HCT116 (cell line): ENCODE measurements at places on chromosomes 12 and 14. TPM values are rescaled to one million over a fixed set of nuclear protein-coding genes. Genes with fewer than 3 reads are reported as not detected.

Gene CPNE6
- total RNA-seq: not detected

Gene KRT6C
- not detected for total RNA-seq

DNA sequence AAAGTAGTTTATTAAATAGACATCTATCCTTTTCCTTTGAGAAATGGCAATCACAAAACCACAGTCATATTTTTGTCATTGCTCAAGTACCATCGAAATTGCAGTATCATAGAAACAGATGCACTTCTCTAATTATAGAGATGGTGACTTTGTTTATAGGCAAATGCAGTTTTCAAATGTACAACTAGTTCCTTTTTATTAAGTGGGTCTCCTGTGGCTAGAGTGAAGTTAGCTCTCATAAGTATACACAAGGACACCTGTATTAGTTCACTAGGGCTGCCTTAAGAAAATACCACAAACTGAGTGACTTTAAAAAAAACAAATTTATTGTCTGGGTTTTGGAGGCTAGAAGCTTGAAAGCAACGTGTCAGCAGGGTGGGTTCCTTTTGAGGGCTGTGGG, 62.8 kb downstream of the OTOGL start:
- DNase-seq: no peak

DNA sequence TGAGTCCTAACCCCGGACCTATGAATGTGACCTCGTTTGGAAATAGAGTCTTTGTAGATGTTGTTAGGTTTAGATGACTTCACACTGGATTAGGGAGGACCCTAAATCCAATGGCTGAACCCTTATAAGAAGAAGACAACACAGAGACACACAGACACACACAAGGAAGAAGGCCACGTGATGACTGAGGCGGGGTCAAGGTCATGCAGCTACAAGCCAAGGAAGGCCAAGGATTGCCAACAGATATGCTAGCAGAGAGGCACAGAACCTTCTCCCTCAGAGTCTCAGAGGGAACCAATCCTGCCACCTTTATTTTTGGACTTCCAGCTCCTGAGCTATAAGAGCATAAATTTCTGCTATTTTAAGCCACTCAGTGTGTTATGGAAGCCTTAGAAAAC, 31.8 kb downstream of the LTBP2 start:
- no peak for DNase-seq

DNA sequence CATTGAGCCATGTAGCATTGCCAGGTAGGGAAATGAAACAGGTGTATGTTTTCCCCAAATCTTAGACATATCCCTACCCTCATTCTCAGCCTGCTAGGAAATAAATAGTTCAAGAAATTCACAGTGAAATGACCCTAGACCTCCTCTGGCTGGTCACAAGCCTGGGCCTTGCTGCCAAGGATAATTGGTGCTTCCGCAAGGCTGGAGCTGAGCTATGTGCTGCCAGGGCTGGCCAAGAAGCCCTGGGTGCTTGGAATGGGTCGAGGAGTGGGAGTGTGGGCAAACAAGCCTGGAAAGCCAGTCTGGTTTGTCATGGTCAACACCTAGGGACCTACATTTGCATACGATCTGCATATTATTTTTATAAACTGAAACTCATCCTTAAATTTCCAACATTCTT, 31.3 kb upstream of the SLC10A1 start:
- DNase-seq: no peak

DNA sequence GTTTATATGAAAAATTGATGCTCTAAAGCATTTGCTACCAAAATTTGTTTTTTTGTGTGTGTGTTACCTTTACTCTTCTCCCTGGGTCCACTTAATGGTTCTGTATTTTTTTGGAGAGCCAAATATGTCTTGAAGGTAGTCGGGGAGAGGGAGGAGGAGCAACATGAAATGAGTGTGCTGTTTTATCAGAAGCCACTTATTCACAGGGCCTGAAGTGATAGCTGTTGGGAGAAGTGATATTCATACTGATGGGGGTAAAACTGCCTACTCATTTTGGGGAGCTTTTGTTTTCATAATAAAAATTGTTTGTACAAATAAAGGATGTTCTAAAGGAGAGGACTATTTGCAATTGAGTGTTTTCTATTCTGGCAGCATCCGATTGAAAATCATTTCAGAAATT, 29.2 kb downstream of the CRADD start:
- no peak for DNase-seq

GRCh38 chr12:53989227-53990113, 4.5 kb downstream of the HOXC10 start:
- no peak for DNase-seq

DNA sequence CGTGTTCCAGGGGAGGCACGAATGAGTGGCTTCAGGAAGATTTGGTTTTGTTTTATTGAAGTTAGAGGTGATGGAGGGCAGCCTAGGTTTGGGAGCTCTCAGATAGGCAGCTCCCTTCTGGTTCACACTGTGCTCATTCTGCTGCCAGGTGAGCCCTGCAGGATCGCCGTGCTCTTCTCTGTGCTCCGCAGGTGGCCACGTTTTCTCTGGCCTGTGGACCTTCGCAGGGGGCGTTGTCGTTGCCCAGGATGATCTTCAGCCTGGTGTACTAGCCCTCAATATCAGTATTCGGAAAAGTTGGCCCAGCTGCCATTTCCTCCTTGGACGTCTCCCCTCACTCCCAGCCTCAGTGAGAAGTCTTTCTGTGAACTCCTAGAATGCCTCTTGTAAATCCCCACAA, 69.5 kb downstream of the PELI2 start:
- no peak for DNase-seq

DNA sequence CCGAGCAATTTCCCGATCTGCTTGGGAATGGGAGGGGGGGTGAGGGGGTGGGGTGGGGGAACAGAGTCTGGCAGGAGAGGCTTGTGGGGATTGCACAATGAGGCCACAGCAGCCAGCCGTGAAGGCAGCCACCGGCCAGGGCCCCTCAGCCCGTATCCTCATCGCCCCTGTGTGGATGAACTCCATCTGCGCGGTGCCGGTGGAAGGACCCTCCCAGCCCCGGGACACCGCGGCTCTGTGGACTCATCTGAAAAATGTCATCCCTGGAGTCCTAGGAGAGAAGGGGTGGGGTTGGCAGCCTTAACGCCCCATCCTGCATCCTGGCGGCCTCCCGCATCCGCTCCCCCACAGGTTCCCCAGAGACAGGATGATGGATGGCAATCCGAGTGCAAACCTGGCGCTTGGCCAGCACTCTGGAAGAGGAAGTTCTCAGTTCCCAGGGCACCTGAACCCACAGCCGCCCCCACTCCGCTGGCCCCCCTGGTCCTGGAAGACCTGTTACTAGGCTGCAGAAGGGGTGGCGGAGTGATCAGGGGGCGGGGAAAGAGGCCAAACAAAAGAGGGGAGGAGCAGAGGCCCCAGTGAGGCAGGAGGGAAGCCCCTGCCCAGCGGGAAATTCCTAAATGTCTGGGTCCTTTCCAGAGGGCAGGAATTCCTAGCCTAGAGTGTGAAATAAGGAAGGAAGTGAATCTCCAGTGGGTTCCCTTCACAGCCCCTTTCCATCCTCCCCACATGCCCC, 1.2 kb upstream of the TNFAIP2 start:
- no peak for DNase-seq

- DNase-seq: no peak
Measured at GRCh38 chr12:118288174-118288573, 84.5 kb downstream of the TAOK3 start.

- no peak for DNase-seq
Measured at GRCh38 chr14:100713705-100714104, 13.0 kb upstream of the DLK1 start.
